Activated B cell treated with CpG ODN at 0.5 μM for 24 hours (primary cell): ENCODE measurements at places on chromosomes 6 and 20. TPM values are rescaled to one million over a fixed set of nuclear protein-coding genes. Genes with fewer than 3 reads are reported as not detected.

The SLC12A5 gene
- not detected in 2 replicates for total RNA-seq

DNA sequence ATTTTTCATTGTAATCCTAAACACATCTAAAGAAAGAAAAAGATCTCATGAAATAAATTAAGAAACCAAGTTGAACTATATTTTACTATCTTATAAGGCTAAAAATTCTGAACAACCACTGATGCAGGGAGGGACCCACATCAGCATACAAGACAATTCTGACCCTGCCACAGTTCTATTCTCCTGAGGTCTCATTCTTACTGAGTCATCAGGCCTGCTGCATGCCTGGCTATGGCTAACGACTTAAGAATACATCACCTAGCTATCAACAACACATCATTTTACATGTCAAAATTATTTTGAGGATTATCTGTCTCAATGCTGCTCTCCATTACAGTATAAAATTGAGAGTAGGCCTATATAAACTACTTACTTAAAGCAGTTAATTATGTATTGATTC, 52.9 kb downstream of the FBXL4 start:
- DNase-seq = no peak

- no peak for DNase-seq
These were observed 50.9 kb downstream of the FAM217A start for GRCh38 chr6:4028051-4028450.

GRCh38 chr20:5100684-5101347, 18.9 kb downstream of the PCNA start:
- peak; percentile 65 for DNase-seq

DNA sequence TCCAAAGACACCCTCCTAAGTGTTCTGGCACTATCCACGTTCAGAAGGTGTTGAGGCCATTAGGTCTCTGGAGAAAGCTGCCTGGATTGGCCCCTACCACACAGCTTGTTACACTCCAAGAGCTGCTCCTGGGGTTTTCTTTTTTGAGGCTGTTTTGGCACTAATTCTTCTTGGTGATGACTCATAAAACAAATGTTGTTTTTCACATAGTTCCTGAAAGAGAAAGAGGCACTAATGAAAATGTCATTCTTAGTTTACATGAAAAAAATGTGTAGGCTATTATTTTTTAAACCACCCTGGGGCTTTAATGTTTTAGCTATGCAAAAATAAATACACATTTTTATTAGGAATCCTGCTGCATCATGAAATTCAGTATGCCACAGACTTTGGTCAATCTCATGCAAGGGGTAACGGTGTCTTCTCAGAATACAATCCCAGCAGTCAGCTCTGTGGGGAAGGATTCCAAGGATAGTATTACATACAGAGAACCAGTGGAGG, 38.1 kb downstream of the TBPL1 start:
- no peak for DNase-seq

- no peak for DNase-seq
These were observed 9.6 kb downstream of the RSPH4A start for GRCh38 chr6:116625872-116626271.
